Activated CD4-positive, alpha-beta memory T cell treated with anti-CD3 and anti-CD28 coated beads, Interleukin-2, amount 10 ng/mL, durations not matched to agents 7 days and 5 days (primary cell): ENCODE measurements at places on chromosomes 16 and 17.

DNA sequence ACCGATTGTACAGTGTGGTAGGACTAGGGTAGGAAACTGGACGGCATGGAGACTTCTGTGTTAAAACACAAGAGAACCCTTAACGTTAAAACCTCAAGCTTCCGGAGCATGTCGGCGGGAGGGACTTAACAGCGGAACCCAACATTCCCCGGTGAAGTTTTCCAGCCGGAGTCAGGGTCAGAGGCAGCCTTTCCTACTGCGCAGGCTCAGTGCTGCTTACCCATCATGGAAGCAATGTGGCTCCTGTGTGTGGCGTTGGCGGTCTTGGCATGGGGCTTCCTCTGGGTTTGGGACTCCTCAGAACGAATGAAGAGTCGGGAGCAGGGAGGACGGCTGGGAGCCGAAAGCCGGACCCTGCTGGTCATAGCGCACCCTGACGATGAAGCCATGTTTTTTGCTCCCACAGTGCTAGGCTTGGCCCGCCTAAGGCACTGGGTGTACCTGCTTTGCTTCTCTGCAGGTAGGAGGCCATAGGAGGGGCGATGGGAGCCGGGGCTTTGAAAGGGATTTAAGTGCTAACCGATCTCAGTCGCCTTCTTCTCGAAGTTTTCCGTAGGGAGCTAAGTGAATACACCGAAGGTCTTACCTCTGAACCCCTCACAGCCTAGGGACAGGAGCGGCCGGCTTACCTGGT lies at the start of gene PIGL:
TSS of gene PIGL (plus strand) at position 209 of the 634 bp plus-strand sequence. CDS start at position 226, 17 bp downstream.
- H3K4me1 ChIP-seq, result peaks cover 45% of the 10 kb centered on the region
- H3K4me3 ChIP-seq, result peak within 1 kb of the TSS; percentile 97
- H3K27ac ChIP-seq, result peak within 1 kb of the TSS; percentile 83
- peaks cover 5% of the 10 kb centered on the region for H3K36me3 ChIP-seq
- no peaks in the 10 kb centered on the region for H3K27me3 ChIP-seq
- peak; percentile 85 for DNase-seq

- H3K27ac ChIP-seq, result no peak overlapping the region
- H3K4me3 ChIP-seq, result no peak overlapping the region
- no peak for DNase-seq
- peaks cover 21% of the 10 kb centered on the region for H3K4me1 ChIP-seq
- no peaks in the 10 kb centered on the region for H3K27me3 ChIP-seq
- peaks cover 31% of the 10 kb centered on the region for H3K36me3 ChIP-seq
These were observed 341.8 kb downstream of the SEC14L1 start for GRCh38 chr17:77482375-77483127.

GRCh38 chr17:37839196-37839978 lies 84.8 kb upstream of the TBC1D3K start:
- H3K36me3 ChIP-seq, result no peaks in the 10 kb centered on the region
- H3K4me3 ChIP-seq, result no peak overlapping the region
- H3K27ac ChIP-seq, result no peak overlapping the region
- H3K4me1 ChIP-seq, result peaks cover 18% of the 10 kb centered on the region
- DNase-seq, result no peak
- peaks cover 32% of the 10 kb centered on the region for H3K27me3 ChIP-seq

DNA sequence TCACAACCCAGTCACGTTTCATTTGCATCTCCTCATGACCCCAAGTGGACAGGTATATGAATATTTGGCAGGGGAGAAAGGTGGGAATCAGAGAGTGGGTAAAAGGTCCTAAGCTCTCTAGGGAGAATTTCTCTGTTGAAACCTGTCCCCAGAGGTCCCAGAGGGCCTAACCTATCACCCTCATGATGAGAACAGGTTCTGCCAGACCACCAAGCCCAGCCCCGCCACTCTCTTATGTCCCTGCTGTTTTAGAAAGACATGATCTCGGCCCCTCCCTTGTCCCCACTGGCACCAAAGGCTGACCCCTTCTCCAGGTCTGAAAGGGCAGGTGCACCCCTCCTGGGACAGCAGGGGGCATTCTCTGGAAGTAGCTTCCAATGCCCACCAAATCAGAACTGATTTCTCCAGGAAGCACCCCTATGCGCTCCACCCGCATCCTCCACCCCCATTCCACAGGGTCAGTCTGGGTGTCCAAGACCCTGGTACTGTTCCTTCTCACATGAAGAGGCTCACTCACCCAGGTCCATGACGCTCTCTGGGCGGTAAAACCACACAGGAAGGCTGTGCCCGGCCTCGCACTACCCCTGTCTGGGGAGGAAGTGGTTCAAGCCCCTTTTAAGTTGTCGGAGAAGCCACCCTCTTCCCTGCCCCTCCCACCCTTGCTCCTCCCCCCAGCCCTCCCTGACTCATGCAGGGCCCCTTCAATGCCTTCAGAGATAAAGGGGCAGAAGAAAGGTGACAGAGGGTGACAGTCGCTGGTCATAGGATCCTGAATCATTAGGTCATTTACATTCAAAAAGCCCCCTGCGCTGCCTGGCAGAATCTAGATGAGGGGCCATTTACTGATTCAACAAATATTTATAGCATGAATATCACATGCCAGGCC lies at the start of gene CCR7:
TSS of gene CCR7 (minus strand) at position 590 of the 886 bp plus-strand sequence. CDS start at position 527, 63 bp downstream.
- H3K36me3 ChIP-seq, result peaks cover 29% of the 10 kb centered on the region
- peaks cover 62% of the 10 kb centered on the region for H3K4me1 ChIP-seq
- H3K27ac ChIP-seq, result peak within 1 kb of the TSS; percentile 91

GRCh38 chr16:57349212-57350031 lies 9.2 kb upstream of the CCL22 start:
- no peak overlapping the region for H3K27ac ChIP-seq
- peaks cover 7% of the 10 kb centered on the region for H3K4me1 ChIP-seq
- peaks cover 53% of the 10 kb centered on the region for H3K27me3 ChIP-seq

DNA sequence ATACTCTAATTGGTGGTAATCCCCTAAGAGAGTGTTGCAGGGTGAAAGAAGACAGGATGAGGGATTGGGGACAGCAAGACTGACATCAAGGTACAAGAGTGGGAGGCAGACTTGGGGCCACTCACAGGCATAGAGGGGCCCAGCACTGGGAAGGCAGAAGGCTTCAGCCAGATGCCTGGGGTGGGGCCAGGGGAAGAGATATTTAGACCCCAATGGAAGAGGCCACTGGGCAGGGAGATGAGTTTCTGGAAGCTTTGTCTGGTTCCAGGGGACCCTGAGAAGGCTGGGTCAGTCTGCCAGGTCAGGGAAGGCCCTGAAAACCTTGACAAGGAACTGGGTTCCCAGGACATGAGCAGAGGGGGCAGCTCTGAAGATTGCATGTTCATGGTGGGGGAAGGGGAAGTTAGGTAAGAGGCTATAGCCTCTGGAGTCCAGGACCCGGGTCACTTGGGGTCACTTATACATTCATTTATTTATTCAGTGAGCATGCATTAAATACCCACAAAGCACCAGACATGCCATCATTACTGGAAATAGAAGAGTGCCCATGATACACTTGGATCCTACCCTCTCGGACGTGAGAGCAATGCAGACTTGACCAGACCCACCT lies 92.9 kb downstream of the TMEM132E start:
- no peaks in the 10 kb centered on the region for H3K4me1 ChIP-seq
- no peak overlapping the region for H3K4me3 ChIP-seq
- no peaks in the 10 kb centered on the region for H3K36me3 ChIP-seq
- no peak overlapping the region for H3K27ac ChIP-seq

DNA sequence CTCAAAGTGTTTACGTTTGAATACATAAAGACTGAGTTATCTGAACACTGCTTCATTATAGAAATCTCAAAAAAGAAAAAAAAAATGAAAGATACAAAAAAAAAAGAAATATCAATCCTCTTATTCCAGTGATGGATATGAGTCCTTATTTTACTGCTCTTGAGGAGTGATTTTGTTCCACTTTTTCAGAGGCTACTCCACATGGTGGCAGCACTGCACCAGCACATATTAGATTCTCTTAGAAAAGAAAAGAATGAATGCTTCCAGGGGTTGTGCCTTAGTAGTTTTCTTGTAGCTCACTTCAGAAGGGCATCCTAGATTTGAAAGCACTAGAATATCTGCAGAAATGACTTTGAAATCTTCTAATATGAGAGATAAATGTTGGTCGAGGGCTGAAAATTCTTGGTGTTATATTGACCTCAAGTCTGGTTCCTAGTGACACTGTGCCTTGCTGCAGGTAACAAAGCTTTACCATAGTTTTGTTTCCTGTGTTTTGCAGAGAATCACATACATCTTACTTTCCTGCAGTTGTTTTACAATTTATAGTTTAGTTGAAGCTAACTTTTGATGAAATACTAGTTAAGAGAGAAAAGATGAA lies 25.9 kb downstream of the AP2B1 start:
- H3K27me3 ChIP-seq, result no peaks in the 10 kb centered on the region
- no peak overlapping the region for H3K27ac ChIP-seq
- no peak overlapping the region for H3K4me3 ChIP-seq
- peak; percentile 45 for DNase-seq
- peaks cover 35% of the 10 kb centered on the region for H3K36me3 ChIP-seq

- DNase-seq, result no peak
- H3K36me3 ChIP-seq, result peaks cover 88% of the 10 kb centered on the region
- peaks cover 60% of the 10 kb centered on the region for H3K4me1 ChIP-seq
- H3K27ac ChIP-seq, result peak overlapping the region; percentile 76
- no peaks in the 10 kb centered on the region for H3K27me3 ChIP-seq
- H3K4me3 ChIP-seq, result no peak overlapping the region
These were observed 5.7 kb upstream of the FTSJ3 start for GRCh38 chr17:63833026-63833740.

DNA sequence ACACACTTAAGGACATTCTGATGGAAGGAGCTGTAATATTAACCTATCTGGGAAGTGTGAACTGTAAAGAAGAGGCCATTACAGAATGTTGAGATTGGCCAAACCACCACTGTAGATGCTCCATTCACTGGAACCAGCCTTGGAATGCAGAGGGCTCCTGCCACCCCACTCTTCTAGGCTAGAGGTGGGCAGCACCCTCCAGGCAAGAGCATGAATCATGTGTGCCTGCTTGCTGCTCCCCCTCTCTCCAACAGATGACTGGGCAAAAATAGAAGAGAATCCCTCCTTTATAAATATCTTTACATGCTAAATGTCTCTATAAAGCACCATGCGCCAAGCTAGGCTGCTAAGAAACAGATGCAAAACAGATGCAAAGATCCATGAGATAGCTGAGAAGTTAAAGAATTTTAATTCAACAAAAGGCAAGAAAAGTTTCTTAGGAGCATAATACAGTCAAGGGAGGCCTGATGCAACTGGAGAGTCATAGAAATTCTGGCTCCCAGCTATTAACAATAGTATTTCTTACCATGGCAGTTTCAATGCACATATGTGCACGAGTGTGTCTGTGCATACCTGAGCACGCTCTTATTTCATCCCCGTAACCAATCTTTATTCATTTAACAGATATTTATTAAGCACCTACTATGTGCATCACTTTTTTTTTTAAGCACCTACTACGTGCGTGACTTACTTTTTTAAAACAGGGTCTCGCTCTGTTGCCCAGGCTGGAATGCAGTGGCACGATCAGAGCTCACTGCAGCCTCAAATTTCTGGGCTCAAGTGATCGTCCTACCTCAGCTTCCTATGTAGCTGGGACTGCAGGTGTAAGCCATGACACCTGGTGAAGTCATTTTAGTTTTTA lies 53.6 kb downstream of the GRIN2A start:
- H3K27me3 ChIP-seq, result no peaks in the 10 kb centered on the region
- no peak for DNase-seq
- no peaks in the 10 kb centered on the region for H3K36me3 ChIP-seq
- H3K4me3 ChIP-seq, result no peak overlapping the region
- H3K27ac ChIP-seq, result no peak overlapping the region
- H3K4me1 ChIP-seq, result no peaks in the 10 kb centered on the region

DNA sequence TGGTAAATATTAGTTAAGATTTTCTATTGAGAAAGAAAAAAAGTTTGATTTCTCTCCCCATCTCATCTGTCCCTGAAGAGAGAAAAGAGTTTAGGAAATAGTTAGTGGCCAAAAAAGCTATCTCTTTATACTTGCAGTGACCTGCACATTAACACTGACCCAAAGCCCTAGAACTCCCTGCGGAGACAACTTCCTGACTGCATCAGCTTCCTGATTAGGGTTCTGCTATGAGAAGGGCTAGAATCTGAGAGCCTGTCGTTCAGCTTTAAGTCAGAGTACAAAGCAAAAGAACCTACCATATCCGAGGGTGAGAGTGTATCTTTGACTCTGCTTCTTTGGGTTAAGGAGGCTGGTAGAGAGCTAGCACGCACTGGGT lies 24.7 kb downstream of the LIMD2 start:
- H3K27me3 ChIP-seq, result no peaks in the 10 kb centered on the region
- peaks cover 17% of the 10 kb centered on the region for H3K36me3 ChIP-seq
- H3K4me3 ChIP-seq, result no peak overlapping the region
- H3K4me1 ChIP-seq, result peaks cover 1% of the 10 kb centered on the region
- DNase-seq, result no peak
